ENCODE measurements at places on chromosomes 7 and 10. TPM values are rescaled to one million over a fixed set of nuclear protein-coding genes. Genes with fewer than 3 reads are reported as not detected.
A peak's percentile ranks its signal among the peaks of the same experiment; 100 is the strongest.

DNA sequence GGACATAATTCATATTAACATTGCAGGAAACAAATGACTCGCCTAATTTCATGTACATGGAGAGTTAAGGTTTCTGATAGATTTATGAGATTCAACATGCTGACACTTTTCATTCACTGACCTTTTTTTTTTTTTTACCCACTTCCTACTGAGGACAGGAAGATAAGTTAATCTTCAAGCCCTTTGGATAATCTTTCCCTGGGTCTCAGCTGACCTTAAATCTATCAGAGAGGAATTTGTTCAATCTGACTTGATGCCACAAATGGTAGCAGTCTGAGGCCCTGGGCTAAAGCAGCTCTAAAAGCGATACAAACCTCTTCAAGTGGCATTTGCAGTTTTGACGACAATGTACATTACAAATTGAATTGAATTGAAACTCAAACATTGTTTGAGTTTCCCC, 493.3 kb upstream of the SORCS1 start:
- DNase-seq, result no peak

The VIPR2 gene
- total RNA-seq, result not detected

- no peak for DNase-seq
Observed at GRCh38 chr10:11063856-11064255, 46.2 kb downstream of the CELF2 start.

The HMX3 gene
- total RNA-seq, result not detected

DNA sequence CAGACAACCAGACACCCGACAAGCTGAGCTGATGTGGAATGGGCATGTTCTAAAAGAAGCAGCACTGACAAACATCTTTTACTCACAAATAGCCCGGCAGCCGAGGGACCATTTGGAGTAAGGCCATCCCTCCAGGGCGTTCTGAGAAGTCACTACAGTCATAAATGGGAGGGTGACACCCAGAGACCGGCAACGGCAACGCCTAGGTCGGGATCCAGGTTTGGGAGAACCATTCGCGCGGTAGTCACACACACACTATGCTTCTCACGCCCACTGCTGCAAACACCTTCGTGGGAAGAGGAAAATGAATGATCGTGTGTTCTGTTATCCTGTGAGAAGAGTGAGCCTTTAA, 9.8 kb downstream of the TNS3 start:
- no peak for DNase-seq

DNA sequence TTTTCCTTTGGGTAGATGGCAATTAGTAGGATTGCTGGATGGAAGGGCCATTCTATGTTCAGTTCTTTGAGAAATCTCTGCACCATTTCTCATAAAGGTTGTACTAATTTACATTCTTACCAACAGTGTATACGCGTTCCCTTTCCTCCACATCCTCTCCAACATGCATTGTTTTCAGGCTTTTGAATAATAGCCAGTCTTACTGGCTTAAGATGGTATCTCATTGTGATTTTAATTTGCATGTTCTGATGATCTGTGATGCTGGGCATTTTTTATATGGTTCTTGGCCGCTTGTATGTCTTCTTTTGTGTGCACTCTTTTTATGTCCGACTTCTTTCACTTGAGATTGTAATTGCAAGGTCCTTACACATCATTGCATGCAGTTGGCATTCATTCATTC, 11.7 kb downstream of the CLIP2 start:
- no peak for DNase-seq

The DRGX gene
- not detected for total RNA-seq

DNA sequence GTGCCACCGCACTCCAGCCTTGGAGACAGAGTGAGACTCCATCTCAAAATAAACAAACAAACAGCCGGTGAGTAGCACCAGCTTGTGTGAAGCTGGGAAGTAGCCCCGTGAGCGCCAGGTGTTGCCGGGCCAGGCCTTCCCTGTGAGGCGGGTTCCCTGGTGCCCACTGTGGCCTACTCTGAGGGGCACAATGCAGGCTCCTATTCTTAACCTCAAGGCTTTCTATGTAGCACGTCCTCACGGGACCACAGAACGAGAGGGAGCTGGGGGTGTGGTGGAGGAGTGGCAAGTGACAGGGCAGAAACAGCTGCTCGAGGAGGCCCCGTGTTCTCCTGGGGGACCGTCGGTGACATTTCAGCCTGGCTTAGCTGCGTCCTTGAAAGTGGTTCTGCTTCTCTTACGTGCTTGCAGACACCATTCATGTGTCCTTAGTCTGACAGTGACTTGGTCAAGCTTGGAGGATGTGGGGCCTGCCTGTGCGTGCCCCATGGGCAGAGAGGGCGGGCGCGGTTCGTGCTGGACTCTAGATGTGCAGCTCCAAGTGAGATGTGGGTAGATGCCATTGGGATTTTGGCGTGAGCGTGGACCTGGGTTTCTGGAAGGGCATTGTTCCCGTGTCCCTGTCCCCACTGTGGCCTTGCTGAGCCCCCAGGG, 116.6 kb downstream of the NKX6-2 start:
- no peak for DNase-seq

DNA sequence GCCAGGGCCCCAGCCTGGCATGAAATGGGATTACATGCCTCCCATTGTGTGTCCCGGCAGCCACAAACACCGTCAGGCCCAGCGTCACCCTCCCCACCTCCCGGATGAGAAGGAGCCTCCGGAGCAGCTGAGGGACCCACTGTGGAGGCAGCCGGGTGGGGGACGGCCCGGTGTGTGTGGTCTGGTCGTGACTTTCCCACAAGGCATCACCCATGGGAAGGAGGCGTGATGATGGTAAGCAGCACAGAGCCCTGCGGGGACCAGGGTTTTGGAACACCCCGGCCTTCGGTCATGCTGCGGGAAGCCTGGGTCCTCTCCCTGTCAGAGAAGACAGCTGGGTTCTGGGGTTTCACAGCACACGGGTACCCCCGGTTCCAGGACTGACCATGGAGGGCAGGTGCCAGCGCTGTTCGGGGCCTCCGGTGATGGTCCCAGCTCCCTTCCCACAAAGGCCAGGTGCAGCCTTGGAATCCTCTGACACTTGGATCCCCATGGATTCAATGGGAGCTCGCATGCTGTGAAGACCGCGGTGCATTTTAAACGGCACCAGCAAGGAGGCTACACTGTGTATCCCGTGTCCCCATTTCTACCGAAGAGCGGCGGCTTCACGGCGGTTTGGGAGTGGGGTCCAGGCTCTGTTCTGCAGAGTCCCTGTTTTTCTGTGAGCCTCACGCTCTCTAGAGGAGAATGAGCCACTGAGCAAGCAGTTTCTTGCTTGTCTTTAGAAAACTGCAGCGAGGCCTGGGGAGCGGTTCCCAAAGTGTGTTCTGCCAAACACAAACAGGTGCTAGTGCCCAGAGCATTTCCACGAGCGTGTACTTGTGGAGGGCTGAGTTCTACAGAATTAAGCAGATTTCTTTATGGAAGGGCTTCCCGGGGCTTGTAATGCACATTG, 336.0 kb downstream of the ADARB2 start:
- no peak for DNase-seq

DNA sequence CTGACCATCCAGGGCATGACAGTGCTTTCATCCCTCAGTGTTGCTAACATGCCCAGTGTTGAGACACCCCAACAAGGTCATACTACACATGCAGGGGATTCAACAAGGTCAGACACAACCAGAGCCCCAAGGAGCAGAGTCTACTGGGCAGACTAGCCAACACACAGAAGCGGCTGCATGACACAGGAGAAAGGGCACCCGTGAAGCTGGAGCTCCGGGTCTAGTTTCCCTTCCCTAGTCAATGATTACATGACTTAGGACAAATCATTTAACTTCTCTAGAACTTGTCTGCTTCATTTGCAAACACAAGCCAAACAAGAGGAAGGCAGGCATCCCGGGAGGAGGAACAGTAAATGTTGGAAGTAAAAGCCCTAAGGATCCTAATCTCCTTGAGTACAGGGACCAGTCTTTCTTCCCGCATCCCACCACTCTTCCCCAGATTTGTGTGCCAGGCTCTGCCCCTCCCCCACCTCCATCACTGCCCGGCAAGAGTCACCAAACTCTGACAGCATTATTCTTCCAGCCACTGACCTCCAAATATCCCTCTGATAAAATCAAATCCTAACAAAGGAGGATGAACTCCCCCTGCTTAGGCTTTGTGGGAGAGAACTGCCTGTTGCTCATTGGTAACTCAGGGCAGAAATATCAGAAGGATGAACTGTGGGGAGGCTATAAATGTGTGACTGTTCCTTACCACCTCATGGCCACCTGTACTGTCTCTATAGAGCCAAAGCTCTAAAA, 104.3 kb downstream of the KCNMA1 start:
- no peak for DNase-seq

DNA sequence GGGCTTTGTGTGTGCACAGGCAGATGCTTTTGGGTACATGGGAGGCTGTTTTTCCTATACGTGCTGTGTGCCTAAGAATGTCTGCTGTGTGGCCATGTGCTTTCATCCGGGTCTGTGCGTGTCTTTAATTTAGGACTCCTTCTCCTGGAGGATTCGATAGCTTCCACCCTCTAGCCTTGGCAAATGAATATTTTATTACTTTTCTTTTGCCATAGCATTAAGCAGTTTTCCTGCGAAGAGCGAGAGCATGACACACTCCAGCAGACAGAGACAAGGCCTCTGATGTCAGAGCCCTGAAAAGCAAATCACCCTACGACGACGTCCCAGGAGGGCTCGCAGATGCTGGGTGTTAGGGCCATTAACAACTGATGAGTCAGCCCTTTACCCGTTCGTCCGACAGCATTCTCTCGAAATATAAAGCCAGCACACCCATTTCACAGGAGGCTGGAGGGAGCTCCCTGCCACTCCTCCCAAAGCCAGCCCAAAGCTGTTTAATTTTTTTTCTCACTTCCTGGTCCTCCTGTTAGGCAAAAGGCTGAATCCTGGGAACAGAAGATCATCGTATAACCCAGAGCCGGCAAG, 311.3 kb upstream of the ZMIZ1 start:
- DNase-seq, result no peak

GRCh38 chr7:342681-343216, 52.8 kb downstream of the FOXL3 start:
- no peak for DNase-seq

GRCh38 chr7:12385364-12385786, 18.3 kb downstream of the VWDE start:
- no peak for DNase-seq

The EN2 gene
- total RNA-seq, result not detected

The WDR86 gene
- total RNA-seq, result 1.4 TPM

- DNase-seq, result no peak
Observed at GRCh38 chr7:125529249-125529648, 599.6 kb upstream of the POT1 start.

DNA sequence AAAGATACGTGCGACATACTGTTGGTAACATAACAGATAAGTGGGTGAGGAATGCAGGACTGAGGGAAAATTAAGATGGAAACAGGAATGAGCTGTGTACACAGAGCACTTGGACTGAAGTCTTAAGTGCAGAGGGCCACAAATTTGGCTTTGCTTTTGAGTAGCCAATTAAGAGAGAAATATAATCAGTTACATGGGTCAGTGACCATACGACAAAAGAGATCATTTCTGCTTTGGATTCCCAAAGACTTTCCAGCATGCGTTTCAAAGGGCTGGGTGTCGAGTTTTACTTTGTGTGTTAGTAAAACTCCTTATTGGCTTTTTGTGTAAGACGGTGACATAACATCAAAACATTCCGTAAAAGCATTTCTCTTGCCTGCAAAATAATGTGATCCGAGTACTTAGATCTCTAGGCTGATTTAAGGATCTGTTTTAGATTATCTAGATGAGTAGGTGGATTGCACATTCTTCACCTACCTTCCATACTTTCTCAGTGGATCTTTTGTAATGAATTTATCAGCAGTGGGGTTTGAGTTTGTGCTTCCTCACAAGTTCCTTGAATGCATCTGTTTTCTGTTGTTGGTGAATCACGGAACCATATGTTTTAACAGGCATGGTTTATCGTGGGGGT, 7.5 kb downstream of the RABGEF1 start:
- DNase-seq, result no peak

The SDK1 gene
- total RNA-seq, result 2.0 TPM

- peak; percentile 34 for DNase-seq
Observed at GRCh38 chr7:130491841-130492522, at the start of gene MEST. TSS of gene MEST (plus strand) at chr7:130492085. CDS start at chr7:130492314, 229 bp downstream.

DNA sequence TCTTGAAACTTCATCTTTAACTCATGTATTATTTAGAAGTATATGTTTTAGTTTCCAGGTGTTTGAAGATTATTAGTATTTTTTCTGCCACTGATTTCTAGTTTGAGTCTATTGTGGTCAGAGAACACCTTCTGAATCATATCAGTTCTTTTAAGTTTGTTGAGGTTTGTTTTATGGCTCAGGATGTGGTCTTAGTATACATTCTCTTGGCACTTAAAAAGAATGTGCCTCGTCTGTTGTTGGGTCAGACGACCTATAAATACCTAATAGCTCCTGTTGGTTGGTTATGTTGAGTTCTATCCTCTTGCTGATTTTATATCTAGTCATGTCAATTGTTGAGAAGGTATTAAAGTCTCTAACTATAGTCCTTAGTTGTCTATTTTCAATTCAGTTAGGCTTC, 15.9 kb downstream of the TDRD1 start:
- no peak for DNase-seq

GRCh38 chr7:80844916-80845315, 73.9 kb downstream of the SEMA3C start:
- DNase-seq, result no peak

The KCNH2 gene
- total RNA-seq, result 0.87 TPM

The SHH gene
- total RNA-seq, result not detected

DNA sequence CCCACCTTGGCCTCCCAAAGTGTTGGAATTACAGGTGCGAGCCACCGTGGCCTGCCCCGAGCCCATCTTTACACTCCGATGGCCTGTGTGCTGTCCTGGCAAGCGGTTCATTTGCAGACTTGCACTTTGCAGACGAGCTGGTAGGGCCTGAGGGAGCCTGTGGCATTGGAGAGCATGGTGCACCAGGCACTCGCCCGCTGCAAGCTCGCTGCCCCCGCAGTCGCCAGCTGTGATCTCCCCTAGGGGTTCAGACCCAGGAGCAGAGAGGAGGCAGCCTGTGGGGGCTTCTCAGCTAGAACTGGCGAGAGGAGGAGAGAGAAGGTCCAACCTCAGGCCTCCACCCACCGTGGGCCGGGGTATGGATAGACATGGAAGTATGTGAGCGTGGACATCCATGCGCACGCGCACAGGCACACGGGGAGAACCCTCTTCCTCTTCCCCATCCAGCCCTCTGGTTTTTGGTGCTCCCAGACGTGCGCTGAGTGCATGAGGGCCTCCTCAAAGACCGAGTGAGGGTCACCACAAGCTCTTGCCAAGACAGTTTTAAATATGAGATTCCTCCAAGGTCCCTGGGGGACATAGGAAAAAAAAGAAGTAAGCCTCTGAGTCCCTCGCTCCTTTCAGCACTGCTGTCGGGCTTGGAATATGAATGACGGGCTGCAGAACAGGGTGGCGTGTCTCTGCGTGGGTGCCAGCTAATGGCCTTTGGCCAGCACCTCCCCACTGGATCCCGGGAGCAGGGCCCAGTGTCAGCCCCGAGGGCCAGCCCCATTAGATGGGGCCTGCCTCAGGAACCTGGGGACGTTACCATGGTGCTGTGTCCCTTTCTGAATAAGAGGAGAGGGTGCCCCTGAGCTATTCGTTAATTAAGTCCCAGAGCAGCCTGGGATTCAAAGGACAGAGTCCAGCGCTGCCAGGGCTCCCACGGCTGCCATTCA, 15.1 kb upstream of the TTYH3 start:
- no peak for DNase-seq

The VWA2 gene
- total RNA-seq, result not detected

Data from B cell (primary cell).